Activated CD4-positive, alpha-beta T cell treated with anti-CD3 and anti-CD28 coated beads, Interleukin-2, amount 10 ng/mL, durations not matched to agents 24 days and 14 days (primary cell): ENCODE measurements at places on chromosomes 5 and 9. TPM values are rescaled to one million over a fixed set of nuclear protein-coding genes. Genes with fewer than 3 reads are reported as not detected.

DNA sequence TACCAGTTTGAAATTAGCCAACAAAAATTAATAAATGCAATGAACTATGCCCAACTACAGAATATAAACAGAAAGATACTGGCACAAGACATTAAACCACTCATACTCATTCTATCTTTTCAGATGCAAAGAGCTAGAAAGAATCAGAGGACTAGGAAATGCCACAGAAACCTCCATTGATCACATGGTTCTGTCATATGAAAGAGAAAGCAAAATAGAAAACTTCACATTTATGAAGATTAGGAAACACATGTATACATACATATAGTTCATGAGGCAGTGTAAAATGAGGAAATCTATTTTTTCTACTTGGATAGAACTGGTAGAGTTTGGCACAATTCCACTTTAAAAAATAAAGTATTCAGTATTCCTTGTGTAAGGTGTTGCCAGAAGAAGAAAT is 275.1 kb upstream of the PTGER4 start:
- H3K27me3 ChIP-seq, result no peaks in the 10 kb centered on the region
- peak; percentile 80 for DNase-seq
- peak overlapping the region; percentile 21 for H3K4me3 ChIP-seq

- H3K4me3 ChIP-seq, result no peak overlapping the region
- no peaks in the 10 kb centered on the region for H3K27me3 ChIP-seq
- DNase-seq, result no peak
- no peaks in the 10 kb centered on the region for H3K36me3 ChIP-seq
- no peaks in the 10 kb centered on the region for H3K4me1 ChIP-seq
Observed at GRCh38 chr5:130532786-130533185, 628.5 kb downstream of the CHSY3 start.

- no peak overlapping the region for H3K27ac ChIP-seq
- DNase-seq, result no peak
- H3K4me3 ChIP-seq, result no peak overlapping the region
- no peaks in the 10 kb centered on the region for H3K36me3 ChIP-seq
Observed at GRCh38 chr5:175465282-175465681, 13.1 kb upstream of the SFXN1 start.

GRCh38 chr9:37035648-37036370 is 1.7 kb upstream of the PAX5 start:
- DNase-seq, result no peak
- peaks cover 26% of the 10 kb centered on the region for H3K4me1 ChIP-seq
- H3K36me3 ChIP-seq, result peaks cover 7% of the 10 kb centered on the region
- H3K27me3 ChIP-seq, result peaks cover 89% of the 10 kb centered on the region

GRCh38 chr9:127351182-127352166 is 45.5 kb upstream of the SLC2A8 start:
- no peak for DNase-seq
- H3K4me3 ChIP-seq, result no peak overlapping the region
- H3K4me1 ChIP-seq, result no peaks in the 10 kb centered on the region
- no peak overlapping the region for H3K27ac ChIP-seq
- no peaks in the 10 kb centered on the region for H3K36me3 ChIP-seq
- peaks cover 52% of the 10 kb centered on the region for H3K27me3 ChIP-seq

DNA sequence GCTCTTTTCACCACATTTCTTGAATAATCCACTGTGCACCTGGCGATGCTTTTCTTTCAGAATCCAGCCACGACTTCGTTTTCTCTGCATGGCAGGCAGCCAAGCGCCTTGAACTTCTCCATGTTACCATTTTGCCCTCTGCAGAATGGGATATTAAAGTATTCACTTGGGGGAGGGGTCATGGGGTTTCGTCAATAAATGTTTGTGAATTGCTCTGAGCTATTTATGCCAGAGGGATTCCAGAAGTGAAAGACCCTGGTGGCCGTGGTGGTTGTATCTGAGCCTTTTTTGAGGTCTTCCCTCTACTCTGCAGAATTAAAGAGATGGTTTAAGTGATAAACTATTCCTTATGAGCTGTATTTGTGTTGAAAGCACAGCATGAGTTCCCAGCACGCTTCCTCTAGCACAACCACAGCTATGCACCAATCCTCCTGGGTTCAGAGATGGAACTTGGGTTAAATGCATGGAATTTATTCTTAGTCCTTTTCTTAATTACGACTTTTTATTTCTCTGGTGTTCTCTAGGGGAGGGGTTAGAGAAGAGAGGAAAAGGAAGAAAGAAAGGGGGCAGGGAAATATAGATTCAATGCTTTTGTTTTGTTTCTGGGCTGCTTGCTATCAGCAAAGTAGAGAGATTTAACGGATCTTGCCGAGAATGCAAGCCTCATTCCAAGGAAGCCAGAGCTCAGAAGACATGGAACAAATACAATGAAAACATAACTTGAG is 478.2 kb upstream of the TNC start:
- DNase-seq, result no peak
- peaks cover 22% of the 10 kb centered on the region for H3K27me3 ChIP-seq
- H3K36me3 ChIP-seq, result no peaks in the 10 kb centered on the region

GRCh38 chr5:30458681-30459080 is 734.8 kb upstream of the CDH6 start:
- DNase-seq, result no peak
- no peaks in the 10 kb centered on the region for H3K36me3 ChIP-seq
- H3K27me3 ChIP-seq, result no peaks in the 10 kb centered on the region
- H3K4me3 ChIP-seq, result no peak overlapping the region

DNA sequence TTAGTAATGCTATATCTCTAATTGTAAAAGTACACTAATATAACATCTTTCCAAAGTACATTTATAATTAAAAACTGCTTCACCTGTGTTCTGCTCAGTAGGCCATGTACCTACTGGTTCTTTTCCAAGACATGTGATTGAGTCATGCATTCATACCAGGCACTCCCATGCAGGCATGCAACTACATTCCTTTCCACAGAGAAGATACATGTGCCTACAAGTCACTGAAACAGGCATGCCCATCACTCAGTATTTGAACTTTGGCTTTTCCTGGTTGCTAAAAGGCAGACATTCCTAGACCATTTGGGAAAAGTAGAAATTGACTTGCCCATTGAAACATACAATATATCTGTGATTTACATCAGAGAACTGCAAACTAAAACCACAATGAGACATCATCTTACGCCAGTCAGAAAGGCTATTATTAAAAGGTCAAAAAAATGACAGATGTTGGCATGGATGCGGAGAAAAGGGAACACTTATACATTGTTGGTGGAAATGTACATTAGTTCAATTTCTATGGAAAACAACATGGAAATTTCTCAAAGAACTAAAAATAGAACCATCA is 148.3 kb upstream of the MOCS2 start:
- peaks cover 8% of the 10 kb centered on the region for H3K27me3 ChIP-seq
- no peaks in the 10 kb centered on the region for H3K36me3 ChIP-seq
- no peak for DNase-seq
- H3K4me3 ChIP-seq, result no peak overlapping the region
- no peak overlapping the region for H3K27ac ChIP-seq

- H3K4me1 ChIP-seq, result no peaks in the 10 kb centered on the region
- no peak overlapping the region for H3K27ac ChIP-seq
- H3K4me3 ChIP-seq, result no peak overlapping the region
- DNase-seq, result no peak
- no peaks in the 10 kb centered on the region for H3K27me3 ChIP-seq
Observed at GRCh38 chr9:18588002-18588401, 114.0 kb downstream of the ADAMTSL1 start.

GRCh38 chr5:43296835-43297234 is 16.4 kb downstream of the HMGCS1 start:
- no peaks in the 10 kb centered on the region for H3K27me3 ChIP-seq
- no peak overlapping the region for H3K4me3 ChIP-seq
- peaks cover 20% of the 10 kb centered on the region for H3K4me1 ChIP-seq
- no peak overlapping the region for H3K27ac ChIP-seq
- H3K36me3 ChIP-seq, result peaks cover 75% of the 10 kb centered on the region

DNA sequence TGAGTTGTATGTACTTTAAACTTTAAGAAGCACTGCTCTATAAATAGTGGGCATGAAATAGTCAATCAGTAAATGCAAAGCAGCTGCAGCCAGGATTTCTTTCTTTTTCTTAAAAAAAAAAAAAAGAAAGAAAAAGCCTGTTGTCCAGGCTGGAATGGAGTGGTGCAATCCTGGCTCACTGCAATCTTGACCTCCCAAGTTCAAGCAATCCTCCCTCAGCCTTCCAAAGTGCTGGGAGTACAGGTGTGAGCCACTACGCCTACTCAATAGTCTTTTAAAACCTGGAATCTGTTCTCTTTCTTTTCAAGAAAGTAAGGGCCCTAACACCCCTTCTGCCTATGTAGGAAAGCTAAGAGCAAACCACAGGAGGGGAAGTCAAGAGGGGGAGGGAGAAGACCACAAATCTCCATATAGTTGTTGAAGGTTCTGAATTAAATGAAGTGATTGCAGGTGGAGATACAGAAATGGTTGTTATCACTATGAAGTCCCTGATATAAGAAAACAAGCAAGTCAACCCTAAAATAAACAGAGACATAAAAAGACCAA is 20.6 kb upstream of the TPD52L3 start:
- peaks cover 18% of the 10 kb centered on the region for H3K27me3 ChIP-seq
- no peaks in the 10 kb centered on the region for H3K36me3 ChIP-seq
- H3K27ac ChIP-seq, result no peak overlapping the region
- no peak for DNase-seq
- no peaks in the 10 kb centered on the region for H3K4me1 ChIP-seq

GRCh38 chr9:136326761-136327303 is 507 bp upstream of the GPSM1 start:
- DNase-seq, result no peak
- H3K27ac ChIP-seq, result peak overlapping the region; percentile 34
- H3K27me3 ChIP-seq, result no peaks in the 10 kb centered on the region
- peak overlapping the region; percentile 62 for H3K4me3 ChIP-seq
- H3K4me1 ChIP-seq, result peaks cover 3% of the 10 kb centered on the region
- no peaks in the 10 kb centered on the region for H3K36me3 ChIP-seq

- H3K27me3 ChIP-seq, result peaks cover 8% of the 10 kb centered on the region
- H3K4me3 ChIP-seq, result no peak overlapping the region
- DNase-seq, result no peak
- H3K36me3 ChIP-seq, result no peaks in the 10 kb centered on the region
- H3K27ac ChIP-seq, result no peak overlapping the region
Observed at GRCh38 chr5:158086856-158087255, 227.9 kb upstream of the CLINT1 start.

- H3K36me3 ChIP-seq, result no peaks in the 10 kb centered on the region
- H3K27ac ChIP-seq, result no peak overlapping the region
- no peak overlapping the region for H3K4me3 ChIP-seq
- no peaks in the 10 kb centered on the region for H3K4me1 ChIP-seq
Observed at GRCh38 chr5:145118127-145118526, 717.0 kb downstream of the PRELID2 start.

DNA sequence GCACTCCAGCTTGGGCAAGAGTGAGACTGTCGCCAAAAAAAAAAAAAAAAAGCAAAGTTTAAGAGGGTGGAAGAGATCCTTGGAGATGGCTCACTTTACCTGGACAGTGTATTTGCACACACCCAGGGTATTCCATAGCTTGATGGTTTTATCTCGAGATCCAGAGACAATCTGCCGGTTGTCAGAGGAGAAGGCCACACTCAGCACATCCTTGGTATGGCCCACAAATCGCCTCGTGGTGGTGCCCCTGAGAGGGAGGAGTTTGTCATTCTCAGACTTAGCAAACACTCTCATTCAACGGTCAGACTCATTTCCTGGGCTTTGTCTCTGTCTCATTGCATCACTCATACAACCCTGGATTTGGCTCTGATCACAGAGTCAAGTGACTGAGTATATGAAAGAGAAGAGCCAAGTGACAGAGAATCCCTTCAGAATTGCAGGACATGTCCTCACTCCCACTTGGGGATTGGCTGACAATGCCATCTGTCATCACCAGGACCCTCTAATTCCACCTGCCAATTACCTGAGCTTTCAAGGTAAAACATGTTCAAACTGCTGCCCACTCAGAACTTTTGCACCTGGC is 2.2 kb downstream of the RACK1 start:
- H3K4me1 ChIP-seq, result peaks cover 52% of the 10 kb centered on the region
- H3K36me3 ChIP-seq, result peaks cover 71% of the 10 kb centered on the region
- H3K27ac ChIP-seq, result peak overlapping the region; percentile 98
- no peaks in the 10 kb centered on the region for H3K27me3 ChIP-seq
- H3K4me3 ChIP-seq, result peak overlapping the region; percentile 91

DNA sequence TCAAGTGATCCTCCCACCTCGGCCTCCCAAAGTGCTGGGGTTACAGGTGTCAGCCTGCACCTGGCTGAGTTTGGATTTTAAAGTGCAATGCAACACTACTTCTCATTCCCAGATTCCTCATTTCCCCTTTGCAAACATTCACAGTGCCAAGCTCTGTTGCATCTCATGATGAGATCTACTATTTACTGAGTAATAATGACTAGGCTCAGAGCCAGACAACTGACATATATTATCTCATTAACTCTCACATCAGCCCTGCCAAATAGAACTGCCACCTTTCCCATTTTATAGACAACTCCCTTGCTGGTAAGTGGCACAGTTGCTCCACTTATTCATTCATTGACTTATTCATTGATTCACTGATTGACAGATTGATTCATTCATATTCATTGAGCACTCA is 7.0 kb downstream of the PDE6A start:
- H3K36me3 ChIP-seq, result no peaks in the 10 kb centered on the region
- no peak overlapping the region for H3K27ac ChIP-seq
- peaks cover 7% of the 10 kb centered on the region for H3K27me3 ChIP-seq
- peaks cover 6% of the 10 kb centered on the region for H3K4me1 ChIP-seq
- no peak overlapping the region for H3K4me3 ChIP-seq
- DNase-seq, result no peak

DNA sequence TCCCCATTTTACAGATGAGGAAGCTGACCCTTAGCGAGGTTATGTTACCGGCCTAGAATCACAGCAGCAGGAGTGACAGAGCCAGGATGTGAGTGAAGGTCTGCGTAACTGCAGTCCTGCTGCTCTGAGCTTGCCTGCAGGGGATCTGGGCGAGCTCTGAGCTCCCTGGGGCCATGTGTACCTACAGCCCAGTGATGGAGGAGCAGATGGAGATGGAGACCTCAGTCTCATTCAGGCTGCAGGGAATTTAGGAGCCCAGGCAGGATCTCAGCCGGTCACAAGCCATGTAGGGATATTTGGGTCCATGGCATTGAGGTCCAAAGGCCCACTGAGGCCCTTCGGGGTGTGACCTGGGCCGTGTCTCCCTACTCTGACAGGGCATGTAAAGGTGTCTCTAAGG is 170.6 kb downstream of the CACNA1B start:
- H3K27me3 ChIP-seq, result peaks cover 1% of the 10 kb centered on the region
- no peaks in the 10 kb centered on the region for H3K4me1 ChIP-seq
- DNase-seq, result no peak
- H3K4me3 ChIP-seq, result no peak overlapping the region
- H3K36me3 ChIP-seq, result no peaks in the 10 kb centered on the region

The KIF27 gene
- total RNA-seq, result 2.4 and 2.7 TPM in 2 replicates

The SSNA1 gene
- 95.1 and 95.8 TPM in 2 replicates for total RNA-seq

The KCTD16 gene
- not detected in 2 replicates for total RNA-seq

The SLC34A1 gene
- total RNA-seq, result not detected in 2 replicates

The PCDHGA10 gene
- total RNA-seq, result 0.07 and 0.21 TPM in 2 replicates

The SVEP1 gene
- not detected in 2 replicates for total RNA-seq

The FBLL1 gene
- total RNA-seq, result not detected in 2 replicates

The C9orf72 gene
- 6.5 and 7.5 TPM in 2 replicates for total RNA-seq

The FOXD4 gene
- not detected in 2 replicates for total RNA-seq

The CD14 gene
- total RNA-seq, result 0.31 and 0.35 TPM in 2 replicates

The SPATA6L gene
- not detected in 2 replicates for total RNA-seq
